Immature natural killer cell (primary cell): ENCODE measurements at places on chromosomes 1 and 21.

- peak; percentile 39 for DNase-seq
Observed at GRCh38 chr21:33059380-33059841, 10.5 kb upstream of the OLIG1 start.

- DNase-seq, result no peak
Observed at GRCh38 chr1:226436855-226437491, 29.1 kb upstream of the PARP1 start.

DNA sequence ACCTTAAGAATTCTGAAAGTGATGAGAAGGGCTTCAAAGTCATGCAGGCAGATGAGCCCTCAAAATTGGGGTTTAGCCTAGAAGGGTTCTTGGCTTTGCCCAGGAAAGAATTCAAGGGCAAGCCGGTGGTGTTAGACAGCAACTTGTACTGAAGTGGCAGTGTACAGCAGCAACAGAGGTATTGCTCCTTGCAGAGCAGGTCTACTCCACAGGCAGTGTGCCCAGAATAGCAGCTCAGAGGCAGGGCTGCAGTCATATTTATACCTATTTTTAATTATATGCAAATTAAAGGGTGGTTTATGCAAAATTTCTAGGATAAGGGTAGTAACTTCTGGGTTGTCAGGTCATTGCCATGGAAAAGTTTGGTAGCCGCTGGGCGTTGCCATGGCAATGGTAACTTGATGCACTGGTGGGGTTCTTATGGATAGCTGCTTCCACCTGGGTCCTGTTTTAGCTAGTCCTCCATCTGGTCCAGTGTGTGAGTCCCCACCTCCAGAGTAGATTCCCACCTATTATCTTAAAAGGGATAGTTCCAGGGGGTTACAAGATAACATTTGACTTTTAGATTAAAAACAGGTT is 57.9 kb upstream of the CR2 start:
- DNase-seq, result no peak

DNA sequence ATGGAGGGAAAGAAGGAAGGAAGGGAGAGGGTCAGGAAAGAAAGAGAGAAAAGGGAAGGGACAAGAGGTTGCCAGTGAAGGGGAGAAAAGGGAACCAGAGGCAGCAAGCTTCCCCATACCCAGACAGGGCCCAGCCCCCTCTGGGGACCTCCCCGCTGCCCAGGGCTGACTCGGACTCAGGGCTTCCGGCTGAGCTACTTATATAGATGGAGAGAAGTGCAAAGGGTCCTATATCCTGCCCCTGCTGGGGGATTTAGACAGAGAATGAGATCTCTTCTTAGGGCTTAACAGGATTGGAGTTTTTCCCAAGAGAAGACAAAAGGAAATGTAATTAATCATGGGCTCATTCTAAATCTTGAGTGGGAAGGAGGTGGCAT is at the start of gene ETV3L:
Gene ETV3L, minus strand, starts transcription at position 176 of the 377 bp plus-strand sequence. CDS start 285 bp downstream, outside the sequence.
- DNase-seq, result no peak

DNA sequence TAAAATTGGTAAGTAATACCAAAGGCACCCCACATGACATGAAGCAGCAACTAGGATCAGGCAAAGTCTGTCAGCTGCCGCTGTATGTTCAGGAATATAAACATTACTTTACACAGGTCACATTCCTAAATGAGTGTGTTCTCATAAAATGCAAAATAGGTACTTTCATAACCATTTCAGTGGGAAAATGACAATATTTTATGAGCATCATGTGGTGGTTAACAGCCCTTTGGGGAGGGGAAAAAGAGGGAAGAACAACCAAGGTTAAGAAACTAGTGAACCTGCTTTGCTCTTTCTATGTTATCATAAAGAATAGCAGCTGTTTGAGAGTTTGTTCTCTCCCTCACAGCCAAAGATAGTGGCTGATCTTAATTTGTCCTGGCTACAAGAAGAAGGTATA is 105.4 kb upstream of the LBR start:
- no peak for DNase-seq

DNA sequence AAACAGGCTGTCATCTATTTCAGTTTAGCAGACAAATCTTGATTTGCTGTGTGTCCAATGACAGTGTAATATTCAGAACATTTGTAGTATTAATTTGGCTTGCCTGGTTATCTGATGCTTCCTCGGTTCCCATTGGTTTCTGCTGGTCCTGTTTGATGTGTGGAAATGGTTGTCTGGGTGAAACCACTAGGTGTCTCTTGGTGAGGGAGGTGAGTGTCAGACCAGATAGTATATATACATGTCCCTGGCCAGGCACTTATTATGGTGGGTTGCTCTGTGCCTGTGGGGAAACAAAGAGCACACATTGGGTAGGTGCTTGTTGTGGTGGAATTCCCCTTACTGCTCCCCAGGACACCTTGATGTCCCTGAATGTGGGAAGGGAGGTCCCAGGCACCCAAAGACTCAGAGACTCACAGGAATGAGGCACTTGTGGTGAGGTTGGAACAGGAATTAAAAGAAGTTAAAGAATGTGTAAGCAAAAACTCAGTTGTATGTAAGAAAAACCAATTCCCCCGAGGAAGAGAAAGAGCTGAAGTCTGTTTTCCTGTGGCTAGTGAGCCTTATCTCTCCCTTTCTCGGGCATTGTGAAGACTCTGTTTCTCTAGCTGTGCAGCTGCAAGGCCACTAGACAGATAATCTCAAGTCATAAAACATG is 1519.1 kb downstream of the BRINP3 start:
- no peak for DNase-seq

DNA sequence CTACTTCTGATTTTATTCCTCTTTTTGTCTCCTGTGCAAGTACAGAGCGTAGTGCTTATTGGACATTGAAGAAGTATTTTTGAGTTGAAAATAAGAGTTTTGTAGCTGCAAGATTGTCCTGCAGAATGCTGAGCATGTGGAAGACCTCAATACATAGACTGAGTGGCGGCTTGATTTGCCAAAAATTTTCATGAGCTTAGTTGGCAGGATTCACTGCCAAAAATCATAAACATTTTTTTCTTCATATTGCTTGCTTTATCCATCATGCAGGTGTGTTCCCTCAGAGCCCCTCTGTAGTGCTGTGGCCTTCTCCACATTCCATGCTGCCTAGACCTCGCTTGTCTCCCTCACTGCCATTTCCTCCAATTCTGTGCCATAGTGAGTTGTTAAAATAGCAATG is 100.1 kb downstream of the DUSP10 start:
- DNase-seq, result no peak

- DNase-seq, result no peak
Observed at GRCh38 chr1:159554261-159554660, 18.5 kb upstream of the OR10J5 start.

GRCh38 chr1:175073061-175073460 is 5.4 kb downstream of the TNN start:
- DNase-seq, result no peak

DNA sequence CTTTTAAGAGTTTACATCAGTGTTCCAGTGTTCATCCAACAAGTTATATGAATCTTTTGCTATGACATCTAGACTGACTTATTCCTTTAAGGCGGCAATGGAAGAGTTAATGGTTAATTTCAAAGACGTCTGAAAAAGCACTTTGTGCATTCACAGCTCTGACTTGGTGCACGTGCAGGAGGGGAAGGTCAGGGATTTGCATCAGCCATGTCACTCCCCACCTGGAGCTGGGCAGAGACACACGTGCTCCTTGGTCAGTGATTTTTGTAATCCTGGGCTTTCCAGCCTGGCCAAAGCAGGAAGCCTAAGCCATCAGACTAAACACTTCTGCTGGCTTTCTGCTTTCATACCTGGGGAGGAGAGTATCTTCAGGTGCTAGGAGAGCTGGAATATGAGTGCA is 96.3 kb downstream of the ST3GAL3 start:
- no peak for DNase-seq

DNA sequence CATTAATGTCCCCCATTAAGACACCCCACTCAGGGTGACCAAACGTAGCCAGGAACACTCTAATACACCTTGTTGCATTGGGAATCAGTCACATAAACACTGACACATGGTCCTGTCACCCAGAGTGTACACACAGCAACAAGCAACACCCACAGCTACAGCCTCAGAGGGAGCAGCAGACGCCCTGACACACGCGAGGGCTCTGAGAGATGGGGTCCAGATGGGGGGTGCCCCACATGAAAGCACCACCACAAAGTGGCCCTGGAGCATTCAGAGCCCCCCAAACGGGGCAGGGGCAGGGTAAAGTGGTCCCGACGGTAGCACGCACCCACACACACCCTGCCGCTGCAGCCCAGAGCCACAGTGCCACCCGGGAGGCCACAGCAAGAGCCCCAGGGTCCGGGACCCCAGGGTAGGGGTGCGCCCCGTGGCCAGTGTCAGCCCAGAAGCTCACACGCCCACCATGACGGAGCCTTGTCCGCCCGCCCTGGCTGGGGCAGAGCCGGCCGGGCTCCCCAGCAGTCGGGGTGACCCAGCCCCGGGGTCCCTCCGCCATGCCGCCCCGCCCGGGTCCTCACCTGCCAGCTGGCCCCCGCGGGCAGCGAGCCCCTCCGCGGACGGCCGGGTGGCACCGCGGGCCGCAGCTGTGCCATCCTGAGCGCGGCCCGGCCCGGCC is 47.3 kb downstream of the RAP1GAP start:
- DNase-seq, result no peak
